GM23248 (cell line): ENCODE measurements at places on chromosomes 6 and 20. TPM values are rescaled to one million over a fixed set of nuclear protein-coding genes. Genes with fewer than 3 reads are reported as not detected.

DNA sequence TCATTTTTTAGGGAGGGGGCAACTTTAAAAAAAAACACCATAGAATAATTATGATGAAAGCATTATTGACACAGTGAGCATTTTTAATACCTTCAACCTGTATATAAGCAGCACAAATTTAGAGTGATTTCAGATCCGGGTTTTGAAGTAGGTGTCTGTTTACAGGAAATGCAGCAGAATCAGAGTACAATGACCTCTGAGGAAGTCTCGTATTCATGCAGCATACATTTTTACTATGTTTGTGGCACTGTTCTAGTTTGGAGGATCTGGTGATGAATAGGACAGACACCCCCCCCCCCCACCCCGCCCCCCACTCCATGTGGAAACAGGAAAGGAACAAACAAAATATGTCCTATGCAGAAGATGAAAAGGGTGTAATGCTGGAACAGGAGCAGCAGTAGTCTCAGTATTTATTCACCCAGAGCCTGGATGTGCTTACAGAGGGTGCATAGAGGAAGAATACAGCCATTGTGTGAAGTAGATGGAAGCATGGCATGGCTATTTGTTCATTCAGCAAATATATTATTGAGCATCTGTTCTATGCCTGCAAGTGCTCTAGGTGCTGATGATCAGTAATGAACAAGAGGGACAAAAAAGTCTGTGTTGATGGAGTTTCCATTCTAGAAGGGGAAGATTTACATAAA lies 19.7 kb downstream of the VAPB start:
- H3K27ac ChIP-seq: no peak overlapping the region
- H3K4me1 ChIP-seq: peaks cover 30% of the 10 kb centered on the region
- H3K36me3 ChIP-seq: no peaks in the 10 kb centered on the region
- H3K27me3 ChIP-seq: no peaks in the 10 kb centered on the region
- H3K4me3 ChIP-seq: no peak overlapping the region

DNA sequence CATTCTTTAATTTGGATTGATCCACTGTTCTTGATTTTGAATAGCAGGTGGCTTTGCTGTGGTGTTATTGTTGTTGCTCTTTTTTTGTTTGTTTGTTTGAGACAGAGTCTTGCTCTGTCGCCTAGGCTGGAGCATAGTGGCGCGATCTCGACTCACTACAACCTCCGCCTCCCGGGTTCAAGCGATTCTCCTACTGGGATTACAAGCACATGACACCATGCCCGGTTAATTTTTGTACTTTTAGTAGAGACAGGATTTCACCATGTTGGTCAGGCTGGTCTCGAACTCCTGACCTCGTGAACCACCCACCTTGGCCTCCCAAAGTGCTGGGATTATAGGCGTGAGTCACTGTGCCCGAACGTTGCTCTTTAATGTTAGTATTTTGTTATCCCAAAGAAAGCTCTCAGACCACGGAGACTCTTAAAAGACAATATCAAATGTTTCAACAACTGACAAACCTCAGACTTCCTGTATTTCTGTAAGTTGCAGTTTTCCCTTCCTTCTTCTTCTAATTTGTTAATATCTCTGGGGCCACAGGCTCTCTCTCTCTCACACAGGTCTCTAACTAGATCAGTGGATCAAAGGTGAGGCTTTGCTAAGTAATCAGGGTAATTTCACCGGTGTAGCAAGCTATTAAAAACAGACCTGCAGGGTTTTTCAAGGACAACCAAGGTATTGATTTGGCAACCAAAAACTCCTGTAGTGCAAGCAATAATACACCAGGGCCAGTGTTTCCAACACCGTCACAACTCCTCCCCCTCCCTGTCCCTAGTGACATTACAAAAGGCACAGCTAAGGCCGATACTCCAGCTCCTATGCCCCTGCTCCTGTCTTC lies 48.8 kb upstream of the ZNF217 start:
- peak; percentile 72 for DNase-seq
- H3K4me3 ChIP-seq: peak overlapping the region; percentile 56
- H3K27me3 ChIP-seq: no peaks in the 10 kb centered on the region
- no peaks in the 10 kb centered on the region for H3K36me3 ChIP-seq
- H3K4me1 ChIP-seq: peaks cover 20% of the 10 kb centered on the region

- no peaks in the 10 kb centered on the region for H3K36me3 ChIP-seq
- no peak overlapping the region for H3K27ac ChIP-seq
- no peak overlapping the region for H3K4me3 ChIP-seq
- DNase-seq: no peak
- H3K27me3 ChIP-seq: peaks cover 9% of the 10 kb centered on the region
Observed at GRCh38 chr6:166764473-166765233, 137.6 kb upstream of the RPS6KA2 start.

DNA sequence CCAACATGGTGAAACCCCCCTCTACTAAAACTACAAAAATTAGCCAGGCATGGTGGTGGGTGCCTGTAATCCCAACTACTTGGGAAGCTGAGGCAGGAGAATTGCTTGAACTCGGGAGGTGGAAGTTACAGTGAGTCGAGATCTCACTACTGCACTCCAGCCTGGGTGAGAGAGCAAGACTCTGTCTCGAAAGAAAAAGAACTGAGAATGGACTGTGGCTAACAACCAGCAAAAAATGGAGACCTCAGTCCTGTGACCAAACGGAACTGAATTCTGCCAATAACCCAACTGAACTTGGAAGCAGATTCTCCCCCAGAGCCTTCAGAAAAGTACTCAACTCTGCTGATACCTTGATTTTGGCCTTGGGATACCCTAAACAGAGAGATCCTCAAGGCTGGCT lies 604.5 kb downstream of the DOK5 start:
- no peaks in the 10 kb centered on the region for H3K36me3 ChIP-seq
- H3K4me3 ChIP-seq: no peak overlapping the region
- DNase-seq: no peak
- no peaks in the 10 kb centered on the region for H3K27me3 ChIP-seq

DNA sequence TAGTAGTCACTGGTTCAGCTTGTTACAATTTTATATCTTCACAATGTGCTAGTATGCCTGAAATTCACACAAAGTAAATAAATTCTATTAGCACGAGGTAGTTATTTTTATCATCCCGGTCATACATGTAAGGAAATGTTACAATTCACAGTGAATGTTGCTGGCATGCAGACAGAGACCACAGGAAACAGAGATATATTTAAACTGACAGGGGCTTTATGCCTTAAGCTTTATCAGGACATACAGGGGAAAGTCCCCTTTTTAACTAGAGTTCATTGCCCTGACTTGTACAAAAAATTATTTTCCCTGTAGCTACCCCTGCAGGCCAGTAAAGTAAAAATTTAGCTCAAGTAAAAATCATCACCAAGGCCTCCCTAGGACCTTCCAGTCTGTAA lies 712.0 kb upstream of the NRSN1 start:
- H3K36me3 ChIP-seq: no peaks in the 10 kb centered on the region
- no peak overlapping the region for H3K4me3 ChIP-seq
- peaks cover 4% of the 10 kb centered on the region; the same call in 1 of the 2 replicates for H3K4me1 ChIP-seq
- peak; percentile 25 for DNase-seq
- H3K27ac ChIP-seq: no peak overlapping the region

DNA sequence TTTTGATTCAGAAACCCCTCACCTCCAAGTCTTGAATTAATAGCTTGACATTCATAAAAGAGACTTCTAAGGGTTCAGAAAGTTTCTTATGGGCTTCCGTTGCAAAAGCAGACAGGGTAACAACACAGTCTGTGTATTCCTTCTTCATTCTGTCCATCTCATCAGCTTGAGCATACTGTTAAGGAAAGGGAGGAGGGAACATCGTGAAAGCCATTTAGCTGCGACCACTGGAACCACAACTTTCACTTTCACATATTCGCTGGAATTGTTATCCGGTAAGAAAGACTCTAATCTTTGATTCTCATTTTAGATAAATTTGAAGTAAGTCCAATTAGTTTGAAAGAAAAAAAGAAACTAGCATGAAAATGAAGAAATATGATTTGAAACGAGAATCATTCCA lies 174.4 kb downstream of the SYNE1 start:
- no peak overlapping the region for H3K4me3 ChIP-seq
- no peaks in the 10 kb centered on the region for H3K36me3 ChIP-seq
- no peak overlapping the region for H3K27ac ChIP-seq
- DNase-seq: no peak
- H3K4me1 ChIP-seq: peaks cover 12% of the 10 kb centered on the region

DNA sequence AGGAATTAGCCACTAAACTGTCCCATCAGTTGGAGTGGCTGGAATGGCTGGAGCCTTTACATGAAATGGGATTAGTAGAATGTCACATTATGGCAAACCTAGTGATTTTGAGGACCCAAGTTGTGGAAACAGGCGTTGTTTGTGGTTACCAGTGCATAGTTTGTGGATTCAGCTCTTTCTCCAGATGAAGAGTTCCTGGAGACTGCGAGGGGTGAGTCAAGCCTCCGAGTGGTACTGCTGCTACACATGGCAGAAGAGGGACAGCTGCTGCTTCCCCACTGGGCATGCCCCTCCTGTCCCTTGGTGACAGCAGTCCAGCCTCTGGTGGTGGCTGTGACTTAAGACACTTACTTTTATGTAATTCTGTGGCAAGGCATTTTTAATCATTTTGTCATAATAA lies 94.2 kb upstream of the SCP2D1 start:
- 0 out of 2 replicates have a peak overlapping the region, but pooled peaks have one; percentile 9 for H3K27ac ChIP-seq
- H3K4me3 ChIP-seq: no peak overlapping the region
- DNase-seq: peak; percentile 57
- no peaks in the 10 kb centered on the region for H3K36me3 ChIP-seq
- H3K4me1 ChIP-seq: peaks cover 7% of the 10 kb centered on the region; the same call in 1 of the 2 replicates

DNA sequence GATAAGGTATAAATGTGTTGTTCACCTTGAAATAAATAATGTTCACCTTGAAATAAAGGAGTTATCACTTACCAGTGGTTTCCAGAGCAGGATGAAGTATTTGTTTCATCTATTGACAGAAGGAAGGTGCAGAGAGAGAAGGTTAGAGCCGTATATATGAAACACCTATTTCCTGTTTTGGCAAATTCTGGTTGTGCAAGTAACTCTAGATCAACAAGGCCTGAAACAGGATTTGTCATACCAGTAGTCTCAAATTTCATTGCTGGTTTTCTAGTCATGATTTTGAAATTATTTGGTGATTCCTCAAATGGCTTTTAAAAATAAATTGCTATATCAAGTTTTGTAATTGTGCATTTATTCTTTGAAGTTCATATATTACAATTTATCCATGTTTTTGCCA lies at the start of gene CRISP3:
Gene CRISP3 (minus strand): TSS at position 130 of the 400 bp plus-strand sequence. CDS start 21 bp downstream, at position 109.
- H3K27me3 ChIP-seq: no peaks in the 10 kb centered on the region
- H3K27ac ChIP-seq: no peak within 1 kb of the TSS
- H3K36me3 ChIP-seq: no peaks in the 10 kb centered on the region
- H3K4me3 ChIP-seq: no peak within 1 kb of the TSS
- no peak for DNase-seq

- H3K36me3 ChIP-seq: no peaks in the 10 kb centered on the region
- H3K4me1 ChIP-seq: peaks cover 25% of the 10 kb centered on the region
- no peak overlapping the region for H3K4me3 ChIP-seq
- no peaks in the 10 kb centered on the region for H3K27me3 ChIP-seq
- no peak overlapping the region for H3K27ac ChIP-seq
Observed at GRCh38 chr6:36657271-36657670, 21.2 kb upstream of the CDKN1A start.

PTGIS gene
- polyA plus RNA-seq: 109 and 114 TPM in 2 replicates

HFE gene
- 8.6 and 10.6 TPM in 2 replicates for polyA plus RNA-seq

RIPOR3 gene
- 0.49 TPM in 2 replicates for polyA plus RNA-seq

CAP2 gene
- polyA plus RNA-seq: 22.5 and 23.2 TPM in 2 replicates
